ENCODE measurements at places on chromosomes 3 and 15.

DNA sequence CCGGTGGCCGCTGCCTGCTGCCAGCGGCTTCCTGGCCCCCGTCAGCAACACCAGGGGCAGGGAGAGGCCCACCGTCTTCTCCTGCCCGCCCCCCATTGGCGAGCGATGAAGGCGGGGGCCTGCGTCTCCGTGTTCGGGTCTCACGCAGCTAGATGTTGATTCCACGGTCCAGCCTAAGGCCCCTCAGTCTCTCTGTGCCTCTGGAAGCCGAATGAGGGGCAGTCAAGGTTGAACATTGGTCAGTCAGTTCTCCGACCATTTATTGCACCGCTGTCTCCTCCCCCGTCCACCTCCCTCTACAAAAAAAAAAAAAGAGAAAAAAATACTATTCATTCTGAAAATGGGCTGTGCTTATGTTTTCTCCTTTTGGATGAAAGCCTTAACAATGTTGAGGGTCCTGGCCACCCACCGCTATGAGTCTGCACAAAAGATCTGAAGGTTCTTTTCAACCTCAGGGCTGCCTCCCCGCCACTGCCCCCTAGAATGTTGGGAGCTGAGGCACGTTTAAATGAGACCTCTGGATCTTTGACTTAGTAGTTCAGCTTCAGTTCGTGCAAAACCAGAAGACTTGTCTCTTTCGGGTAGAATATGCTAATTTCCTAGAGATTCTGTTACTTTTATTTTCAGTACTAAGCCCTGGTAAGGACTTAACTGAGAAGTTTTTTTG is 736 bp downstream of the IREB2 start:
- no peak for DNase-seq

DNA sequence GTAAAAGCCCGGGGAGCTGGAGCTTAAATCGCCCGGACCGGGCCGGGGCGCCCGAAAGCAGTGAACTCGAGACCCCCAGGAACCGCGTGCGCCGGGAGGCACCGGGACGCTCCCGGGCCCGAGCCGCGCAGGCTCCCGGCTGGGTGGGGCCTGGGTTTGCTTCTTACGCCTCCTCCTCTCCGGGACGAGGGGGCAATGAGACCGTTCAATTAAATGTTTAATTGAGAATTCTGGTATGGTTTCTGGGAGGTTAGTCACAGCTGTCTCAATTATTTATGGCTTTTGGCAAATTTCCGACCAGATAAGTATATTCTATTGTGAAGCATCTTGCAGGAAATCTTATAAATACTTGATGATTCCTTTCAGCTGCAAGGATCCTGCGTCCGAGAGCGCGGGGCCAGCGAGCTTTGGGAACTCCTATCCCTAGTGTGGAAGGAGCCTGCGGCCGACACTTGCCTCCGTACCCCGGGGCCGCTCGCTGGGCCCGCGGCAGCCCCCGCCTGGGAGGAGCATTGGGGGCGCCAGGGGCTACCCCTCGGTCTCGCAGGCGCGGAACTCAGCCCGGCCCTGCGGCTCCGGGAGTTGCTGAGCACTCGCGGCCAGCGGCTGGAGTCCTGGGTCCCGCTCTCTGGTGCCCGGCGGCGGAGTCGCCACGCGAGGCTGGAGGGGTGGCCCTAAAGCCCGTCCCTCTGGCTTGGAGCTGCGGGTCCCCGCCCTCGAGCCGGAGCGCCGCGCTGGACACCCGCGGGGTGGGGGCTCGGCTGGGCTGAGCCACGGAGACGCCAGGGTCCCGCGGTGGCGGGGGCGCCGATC is 10.3 kb downstream of the ISL2 start:
- no peak for DNase-seq

GRCh38 chr3:45105855-45106671 is 40.1 kb downstream of the CDCP1 start:
- DNase-seq = no peak

DNA sequence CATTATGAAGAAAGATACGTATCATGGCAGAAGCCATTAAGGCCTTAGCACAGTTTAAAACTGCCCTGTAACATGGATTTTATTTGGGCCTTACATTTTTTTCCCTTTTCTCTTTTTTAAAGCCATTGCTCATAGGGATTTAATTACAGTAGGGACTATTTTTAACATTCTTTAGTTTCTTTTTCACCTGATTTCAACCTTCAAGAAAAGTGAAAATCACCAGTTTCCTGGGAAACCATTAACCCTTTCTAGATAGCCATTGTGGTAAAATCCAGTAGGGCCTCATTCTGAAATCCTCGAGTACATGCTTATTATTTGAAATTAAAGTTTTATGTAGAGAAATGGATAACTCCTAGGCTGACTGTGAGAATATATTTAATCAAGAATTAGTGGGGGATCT is 3.1 kb downstream of the SPRED1 start:
- DNase-seq = no peak

- no peak for DNase-seq
Observed at GRCh38 chr3:88041005-88041404, 17.8 kb downstream of the CGGBP1 start.

- no peak for DNase-seq
Observed at GRCh38 chr3:81793410-81793809, 32.0 kb upstream of the GBE1 start.

- no peak for DNase-seq
Observed at GRCh38 chr3:43005253-43005652, 26.1 kb downstream of the GASK1A start.

All from NCI-H187 (cell line).